ENCODE measurements at places on chromosomes 5 and 9.
A peak's percentile ranks its signal among the peaks of the same experiment; 100 is the strongest.

DNA sequence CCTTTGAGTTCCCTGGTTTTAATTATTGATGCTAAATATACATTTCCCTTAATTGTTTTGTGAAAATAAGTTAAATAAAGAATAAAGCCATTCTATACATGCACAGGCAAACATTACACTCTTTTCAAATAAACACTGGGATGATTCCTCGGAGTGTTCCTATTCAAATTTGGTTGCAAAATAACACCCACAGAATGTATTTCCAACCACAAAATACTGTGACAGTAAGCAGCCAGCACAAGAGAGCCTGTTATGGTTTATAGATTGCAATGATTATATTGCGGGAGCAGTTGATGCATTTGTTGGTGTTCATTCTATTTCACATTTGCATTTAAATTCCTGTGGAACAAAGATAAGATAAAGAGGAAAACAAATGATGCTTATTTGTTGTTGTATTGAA, 632.6 kb upstream of the WWC1 start:
- no peak for DNase-seq

DNA sequence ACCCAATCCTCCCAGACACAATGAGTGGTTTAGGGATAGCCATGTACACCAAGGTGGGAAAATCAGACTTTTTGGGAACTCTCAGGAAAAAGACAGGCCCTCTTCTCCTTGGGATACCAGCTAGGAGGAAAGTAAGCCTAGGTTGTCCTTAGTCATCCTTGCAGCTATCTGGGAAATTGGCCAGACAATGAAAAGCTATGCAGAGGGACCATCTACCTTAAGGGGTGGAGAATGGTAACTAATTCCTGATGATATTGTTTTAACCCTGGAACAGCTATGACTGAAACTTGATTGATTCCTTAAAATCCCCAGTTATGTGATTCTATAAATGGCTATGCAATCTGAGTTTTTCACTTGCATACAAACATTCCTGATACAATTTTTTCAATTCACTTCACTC, 88.9 kb upstream of the BNC2 start:
- no peak for DNase-seq

DNA sequence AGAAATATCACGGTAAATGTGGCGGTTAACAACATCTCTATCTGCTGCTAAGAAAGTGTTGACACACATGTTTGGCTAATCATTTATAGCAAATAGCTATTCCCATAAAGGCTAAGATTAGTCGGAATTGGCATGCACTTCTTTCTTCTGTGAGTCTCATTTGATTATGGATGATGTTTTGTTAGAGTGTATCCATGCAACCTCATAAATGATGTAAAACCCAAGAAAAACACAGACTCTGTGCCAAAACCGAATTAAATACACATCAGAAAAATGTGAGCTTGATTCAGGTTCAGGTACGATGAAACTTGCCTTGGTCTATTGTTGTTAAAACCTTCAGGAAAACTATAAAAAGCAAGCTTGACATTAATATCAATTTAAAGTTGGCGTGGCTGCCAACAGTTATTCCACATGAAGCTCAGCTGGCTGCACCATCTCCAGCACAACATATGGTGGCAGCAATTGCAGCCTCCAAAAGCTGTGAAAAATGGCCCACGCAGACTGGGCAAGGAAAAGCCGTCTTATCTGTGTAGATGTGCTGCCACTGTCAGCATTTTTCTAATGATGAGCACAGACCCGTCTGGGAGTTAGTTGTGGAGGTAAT, 41.1 kb upstream of the ICE1 start:
- no peak for DNase-seq

- no peak for DNase-seq
These were observed 167.9 kb downstream of the ARHGEF28 start for GRCh38 chr5:73793911-73794310.

- peak; percentile 8 for DNase-seq
These were observed 479.5 kb downstream of the SPATA31A7 start for GRCh38 chr9:61669352-61669751.

- no peak for DNase-seq
These were observed 142.1 kb downstream of the PLK2 start for GRCh38 chr5:58317808-58318207.

GRCh38 chr5:155786108-155786507, 540.9 kb upstream of the SGCD start:
- DNase-seq = no peak

GRCh38 chr9:95644377-95644776, 127.6 kb upstream of the PTCH1 start:
- DNase-seq = no peak

GRCh38 chr5:89850513-89850865, 559.1 kb downstream of the CETN3 start:
- DNase-seq = no peak

DNA sequence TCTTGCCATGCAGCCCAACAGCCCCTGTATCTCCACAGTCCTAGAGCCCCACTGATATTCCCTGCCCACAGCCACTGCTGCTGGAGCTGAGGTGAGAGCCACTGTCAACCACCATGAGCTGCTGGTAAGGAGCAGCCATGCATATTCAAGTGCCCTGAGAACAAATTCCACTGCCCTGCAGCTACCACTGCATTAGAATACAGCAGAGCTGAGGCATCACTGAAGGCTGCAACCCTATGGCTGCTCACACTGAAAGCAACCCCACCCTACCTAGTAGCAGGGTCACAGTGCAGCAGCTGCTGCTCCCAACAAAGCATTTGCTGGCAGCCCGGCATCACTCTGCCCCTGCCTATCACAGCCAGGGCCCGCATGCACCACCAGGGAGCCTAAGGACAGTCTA, 68.6 kb downstream of the SKIC3 start:
- no peak for DNase-seq

DNA sequence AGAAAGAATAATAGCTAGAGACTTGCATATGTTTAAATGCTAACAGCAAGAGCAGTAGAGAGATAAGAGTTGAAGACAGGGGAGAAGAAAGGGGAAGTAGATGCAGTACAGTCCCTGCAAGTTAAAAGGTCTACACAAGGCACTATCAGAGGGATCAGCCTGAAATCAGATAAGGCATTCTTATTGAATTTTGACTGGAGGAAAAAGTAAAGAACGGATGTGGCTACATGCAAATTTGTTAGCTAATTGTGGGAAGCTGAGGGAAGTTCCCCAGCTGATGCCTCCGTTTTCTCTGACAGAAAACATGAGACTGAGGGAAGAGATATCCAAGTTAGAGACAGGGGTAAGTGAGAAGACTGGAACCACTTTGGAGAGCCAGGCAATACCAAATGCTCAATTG, 12.9 kb upstream of the RHOBTB3 start:
- no peak for DNase-seq

DNA sequence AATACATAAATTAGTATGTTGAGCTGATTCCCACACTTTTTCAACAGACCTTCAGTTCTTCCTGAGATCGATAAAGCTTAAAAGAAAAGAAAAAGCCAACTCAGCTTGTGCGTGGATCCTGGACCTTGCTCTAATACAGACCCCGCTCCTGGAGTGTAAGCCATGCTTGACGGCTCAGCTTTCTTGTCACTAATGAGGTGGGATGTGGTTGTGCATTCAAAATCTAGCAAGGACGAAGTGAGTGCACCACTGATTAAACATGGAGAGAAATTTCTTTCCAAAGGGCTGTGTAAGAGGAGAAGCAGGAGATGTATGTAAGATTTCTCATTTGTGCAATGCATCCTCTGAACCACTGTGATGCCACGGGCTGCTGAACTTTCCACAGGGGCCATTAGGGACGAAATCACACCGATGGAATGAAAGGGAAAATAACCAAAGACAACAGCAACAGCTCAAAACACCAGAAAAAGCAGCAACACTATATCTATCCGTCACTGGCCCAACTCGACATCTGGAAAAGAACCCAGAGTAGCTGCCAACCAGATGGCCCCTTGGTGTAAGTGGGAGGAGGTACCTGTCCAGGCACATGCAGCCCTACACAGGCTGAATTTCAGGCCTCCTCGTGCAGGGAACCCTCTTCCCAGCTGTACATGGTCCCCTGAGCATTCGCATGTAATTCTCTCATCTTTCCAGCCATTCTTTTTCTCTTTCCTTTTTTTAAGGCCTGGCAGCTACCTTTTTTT, 178.9 kb downstream of the SREK1 start:
- DNase-seq = no peak

GRCh38 chr9:97529363-97530076, 28.1 kb downstream of the TMOD1 start:
- DNase-seq = no peak

DNA sequence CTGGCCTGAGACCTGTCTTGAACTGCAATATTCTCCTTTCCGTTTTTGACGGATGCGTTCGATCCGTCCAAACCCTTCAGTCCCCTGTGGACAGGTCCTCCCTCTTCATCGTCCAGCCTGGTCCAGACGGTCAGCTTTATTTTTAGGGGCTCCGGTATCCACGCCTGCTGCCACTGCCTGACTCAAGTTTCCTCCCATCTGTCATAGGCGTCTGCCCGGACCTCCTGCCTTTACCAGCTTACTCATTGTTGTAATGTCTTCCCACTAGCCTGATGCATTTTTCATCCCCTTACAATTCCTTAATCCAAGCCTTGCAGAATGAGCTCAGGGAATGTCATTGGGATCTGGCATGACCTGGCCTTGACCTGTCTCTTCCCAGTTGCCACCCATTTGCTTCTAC, 145.8 kb downstream of the TENT4A start:
- DNase-seq = no peak

GRCh38 chr5:149651686-149652085, 70.4 kb downstream of the ARHGEF37 start:
- DNase-seq = no peak

DNA sequence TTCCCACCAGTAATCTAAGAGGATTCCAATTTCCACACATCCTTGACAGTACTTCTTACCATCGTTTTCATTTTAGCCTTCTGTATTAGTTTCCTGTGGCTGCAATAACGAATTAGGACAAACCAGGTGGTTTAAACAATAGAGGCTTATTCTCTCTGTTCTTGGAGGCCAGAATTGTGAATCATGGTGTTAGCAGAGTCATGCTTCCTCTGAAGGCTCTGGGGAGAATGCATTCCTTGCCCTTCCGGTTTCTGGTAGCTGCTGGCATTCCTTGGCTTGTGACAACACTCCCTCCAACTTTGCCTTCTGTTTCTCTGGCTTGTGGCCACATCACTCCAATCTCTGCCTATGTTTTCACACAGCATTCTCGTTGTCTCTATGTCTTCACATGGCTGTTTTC, 23.5 kb downstream of the RIGI start:
- no peak for DNase-seq

DNA sequence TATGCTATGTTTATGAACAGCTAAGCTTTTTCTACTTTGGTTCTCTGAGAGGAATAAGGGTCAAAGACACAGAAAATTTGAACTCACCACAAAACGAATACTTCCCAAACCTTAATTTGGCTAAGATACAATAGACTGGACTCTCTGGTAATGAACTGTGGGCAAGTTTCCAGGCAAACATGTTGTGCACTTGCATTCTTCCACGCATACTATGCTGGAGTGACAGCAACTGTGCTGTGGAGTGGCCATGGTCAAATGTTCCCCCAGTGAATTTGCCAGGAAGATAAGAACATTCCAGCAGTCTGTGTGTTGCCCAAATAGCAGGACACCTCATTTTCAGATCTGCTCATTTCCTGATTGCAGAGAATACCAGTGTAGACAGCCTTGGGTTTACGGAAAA, 275.3 kb upstream of the IL12B start:
- no peak for DNase-seq

GRCh38 chr9:89425024-89425805, 72.7 kb downstream of the SEMA4D start:
- no peak for DNase-seq

- DNase-seq = no peak
These were observed 127.6 kb downstream of the MVB12B start for GRCh38 chr9:126454215-126454614.

DNA sequence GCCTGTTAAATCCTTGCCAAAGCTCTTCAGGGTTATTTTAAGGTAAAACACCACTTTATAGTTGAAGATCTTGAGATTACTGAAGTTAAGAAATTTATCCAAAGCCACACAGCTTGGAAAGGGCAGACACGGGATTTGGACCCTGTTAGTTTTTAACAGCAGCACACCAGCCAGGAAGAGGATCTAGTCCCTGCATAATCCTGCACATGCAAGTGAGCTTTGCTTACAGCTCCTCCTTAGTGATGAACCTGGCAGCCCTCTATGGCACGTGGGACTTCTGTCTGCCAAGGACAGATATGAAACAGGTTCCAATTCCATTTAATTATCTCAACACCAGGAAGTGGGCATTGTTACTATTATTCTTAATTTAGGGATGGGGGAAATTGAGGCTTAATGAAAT, 108.7 kb downstream of the TRIM32 start:
- DNase-seq = no peak

GRCh38 chr5:74640954-74641734, 616 bp upstream of the ENC1 start:
- DNase-seq = peak; percentile 79

GRCh38 chr9:27487927-27488326, 36.2 kb upstream of the IFNK start:
- DNase-seq = no peak

DNA sequence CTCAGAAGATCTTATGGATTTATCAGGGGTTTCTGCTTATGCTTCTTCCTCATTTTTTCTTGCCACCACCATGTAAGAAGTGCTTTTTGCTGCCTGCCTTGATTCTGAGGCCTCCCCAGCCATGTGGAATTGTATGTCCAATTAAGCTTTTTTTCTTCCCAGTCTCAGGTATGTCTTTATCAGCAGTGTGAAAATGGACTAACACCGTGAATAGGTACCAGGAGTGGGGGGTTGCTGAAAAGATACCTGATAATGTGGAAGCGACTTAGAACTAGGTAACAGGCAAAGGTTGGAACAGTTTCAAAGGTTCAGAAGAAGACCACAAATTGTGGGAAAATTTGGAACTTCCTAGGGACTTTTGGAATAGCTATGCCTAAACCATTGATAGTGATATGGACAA, 1222.5 kb upstream of the NUDT12 start:
- DNase-seq = no peak

- DNase-seq = no peak
These were observed 92.4 kb downstream of the UNC13B start for GRCh38 chr9:35254237-35254636.

DNA sequence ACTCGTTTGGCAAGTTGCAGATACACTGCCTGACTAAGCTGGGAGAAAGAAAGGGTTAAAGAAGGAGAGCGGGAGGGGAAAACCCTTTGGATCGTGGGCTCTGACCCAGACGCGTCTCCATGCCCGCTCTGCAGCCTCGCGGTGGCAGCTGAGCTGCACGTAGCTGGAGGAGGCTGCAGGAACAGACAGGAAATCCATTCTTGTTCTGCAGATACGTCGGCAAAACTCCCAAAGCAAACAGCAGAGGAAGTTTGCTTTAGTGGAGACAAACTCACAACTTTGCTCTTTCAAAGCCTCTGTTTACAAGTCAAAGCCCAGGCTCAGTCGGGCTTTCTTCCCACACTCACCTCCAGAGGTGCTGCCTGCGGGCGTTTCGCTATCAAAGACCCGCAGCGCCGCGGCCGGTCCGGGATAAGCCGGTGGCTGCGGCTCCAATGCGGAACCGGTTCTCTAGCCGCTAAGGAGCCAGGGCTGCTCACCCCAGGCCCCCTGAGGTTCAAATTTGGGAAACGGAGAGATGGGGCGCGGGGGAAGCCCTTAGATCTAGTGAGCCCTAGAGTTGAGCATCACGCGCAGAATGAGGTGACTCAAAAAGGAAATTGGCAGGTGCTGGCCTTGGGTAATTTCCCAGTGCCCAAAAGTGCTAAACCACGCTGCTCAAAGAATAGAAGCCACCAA, 60.7 kb downstream of the MAT2B start:
- no peak for DNase-seq

- no peak for DNase-seq
These were observed 28.6 kb upstream of the TAS2R1 start for GRCh38 chr5:9658706-9659105.

Measured in liver (tissue), 10 donors.